A549 treated with CpdA at 1 μM for 4 hours (cell line): ENCODE measurements at places on chromosomes 2 and 18. TPM values are rescaled to one million over a fixed set of nuclear protein-coding genes. Genes with fewer than 3 reads are reported as not detected.

CNNM3 gene
- total RNA-seq = 12.6 to 17.5 TPM (median 16.3 TPM) in 5 replicates

RASGRP3 gene
- total RNA-seq = 0.89 to 1.7 TPM (median 1.0 TPM) in 5 replicates

PIAS2 gene
- 8.1 to 8.9 TPM (median 8.2 TPM) in 5 replicates for total RNA-seq

PARD3B gene
- 0.57 to 1.2 TPM (median 0.75 TPM) in 5 replicates for total RNA-seq

NT5C1B gene
- total RNA-seq = not detected in 5 replicates

ANO7 gene
- total RNA-seq = 1.4 to 2.5 TPM (median 2.1 TPM) in 5 replicates

ZAP70 gene
- 0.06 TPM in 1 of 5 replicates, not detected in the others for total RNA-seq

BMP10 gene
- total RNA-seq = not detected in 5 replicates

RAX gene
- total RNA-seq = not detected in 5 replicates

LIPG gene
- total RNA-seq = 0.03 to 0.27 TPM (median 0.15 TPM) in 5 replicates

LAMA3 gene
- 31.7 to 41.0 TPM (median 39.0 TPM) in 5 replicates for total RNA-seq

HOXD8 gene
- 4.5 to 6.6 TPM (median 5.4 TPM) in 5 replicates for total RNA-seq

RPRD1A gene
- total RNA-seq = 20.3 to 24.7 TPM (median 23.4 TPM) in 5 replicates

LBX2 gene
- total RNA-seq = 3.0 to 4.0 TPM (median 3.5 TPM) in 5 replicates

GPBAR1 gene
- total RNA-seq = 0.07 to 0.17 TPM (median 0.15 TPM) in 5 replicates

TOGARAM2 gene
- 0.06 to 0.31 TPM (median 0.13 TPM) in 4 of 5 replicates, not detected in the other for total RNA-seq

CFC1 gene
- not detected in 5 replicates for total RNA-seq

FAM237A gene
- not detected in 5 replicates for total RNA-seq

ASAP2 gene
- total RNA-seq = 27.8 to 37.4 TPM (median 34.4 TPM) in 5 replicates

GEN1 gene
- 11.4 to 15.7 TPM (median 14.4 TPM) in 5 replicates for total RNA-seq

SCN2A gene
- 0.01 TPM in 1 of 5 replicates, not detected in the others for total RNA-seq

CCDC85A gene
- total RNA-seq = 0.05 to 0.12 TPM (median 0.10 TPM) in 5 replicates

VWC2L gene
- total RNA-seq = not detected in 5 replicates

CCT4 gene
- 321 to 336 TPM (median 327 TPM) in 5 replicates for total RNA-seq

HOXD12 gene
- total RNA-seq = not detected in 5 replicates

TTC31 gene
- total RNA-seq = 15.1 to 18.4 TPM (median 15.3 TPM) in 5 replicates

REG3A gene
- total RNA-seq = not detected in 5 replicates

SPDYA gene
- total RNA-seq = 0.18 to 0.26 TPM (median 0.24 TPM) in 4 of 5 replicates, not detected in the other

HAUS1 gene
- total RNA-seq = 34.6 to 59.5 TPM (median 37.5 TPM) in 5 replicates

NFATC1 gene
- 4.8 to 6.5 TPM (median 6.1 TPM) in 5 replicates for total RNA-seq

LRP1B gene
- 0.02 TPM in 1 of 5 replicates, not detected in the others for total RNA-seq

C2orf66 gene
- 0.08 to 0.15 TPM (median 0.09 TPM) in 4 of 5 replicates, not detected in the other for total RNA-seq

FSHR gene
- total RNA-seq = not detected in 5 replicates

ITGA4 gene
- total RNA-seq = 1.1 to 2.3 TPM (median 1.9 TPM) in 5 replicates

SGPP2 gene
- 0.16 to 0.26 TPM (median 0.21 TPM) in 5 replicates for total RNA-seq

SKOR2 gene
- not detected in 5 replicates for total RNA-seq

CEBPZ gene
- 71.7 to 94.1 TPM (median 82.7 TPM) in 5 replicates for total RNA-seq

UGT1A6 gene
- 0.81 to 1.6 TPM (median 1.2 TPM) in 5 replicates for total RNA-seq

MALT1 gene
- 11.1 to 13.4 TPM (median 12.7 TPM) in 5 replicates for total RNA-seq

REG1B gene
- not detected in 5 replicates for total RNA-seq

ZSWIM2 gene
- total RNA-seq = not detected in 5 replicates

SOX11 gene
- not detected in 5 replicates for total RNA-seq

PLGLB2 gene
- 0.14 to 0.41 TPM (median 0.29 TPM) in 4 of 5 replicates, not detected in the other for total RNA-seq

RIT2 gene
- not detected in 5 replicates for total RNA-seq

CPLX4 gene
- not detected in 5 replicates for total RNA-seq

CLEC4F gene
- not detected in 5 replicates for total RNA-seq

PDE1A gene
- 0.08 to 0.26 TPM (median 0.16 TPM) in 4 of 5 replicates, not detected in the other for total RNA-seq

CNDP1 gene
- not detected in 5 replicates for total RNA-seq

CPS1 gene
- total RNA-seq = 6.1 to 8.8 TPM (median 7.4 TPM) in 5 replicates

UGT1A10 gene
- total RNA-seq = 0.02 to 0.26 TPM (median 0.21 TPM) in 3 of 5 replicates, not detected in the others

EML4 gene
- total RNA-seq = 26.1 to 34.2 TPM (median 29.0 TPM) in 5 replicates

FBXO36 gene
- 1.0 to 1.8 TPM (median 1.1 TPM) in 5 replicates for total RNA-seq

SCYGR4 gene
- total RNA-seq = 0.09 TPM in 1 of 5 replicates, not detected in the others

GPR75 gene
- total RNA-seq = 1.7 to 2.6 TPM (median 2.1 TPM) in 5 replicates

BCL2L11 gene
- 6.2 to 11.4 TPM (median 9.0 TPM) in 5 replicates for total RNA-seq
